GM23338 (cell line): ENCODE measurements at places on chromosomes 2 and 18.

- no peak for DNase-seq
These were observed 641.9 kb downstream of the CNTNAP5 start for GRCh38 chr2:124666976-124667375.

DNA sequence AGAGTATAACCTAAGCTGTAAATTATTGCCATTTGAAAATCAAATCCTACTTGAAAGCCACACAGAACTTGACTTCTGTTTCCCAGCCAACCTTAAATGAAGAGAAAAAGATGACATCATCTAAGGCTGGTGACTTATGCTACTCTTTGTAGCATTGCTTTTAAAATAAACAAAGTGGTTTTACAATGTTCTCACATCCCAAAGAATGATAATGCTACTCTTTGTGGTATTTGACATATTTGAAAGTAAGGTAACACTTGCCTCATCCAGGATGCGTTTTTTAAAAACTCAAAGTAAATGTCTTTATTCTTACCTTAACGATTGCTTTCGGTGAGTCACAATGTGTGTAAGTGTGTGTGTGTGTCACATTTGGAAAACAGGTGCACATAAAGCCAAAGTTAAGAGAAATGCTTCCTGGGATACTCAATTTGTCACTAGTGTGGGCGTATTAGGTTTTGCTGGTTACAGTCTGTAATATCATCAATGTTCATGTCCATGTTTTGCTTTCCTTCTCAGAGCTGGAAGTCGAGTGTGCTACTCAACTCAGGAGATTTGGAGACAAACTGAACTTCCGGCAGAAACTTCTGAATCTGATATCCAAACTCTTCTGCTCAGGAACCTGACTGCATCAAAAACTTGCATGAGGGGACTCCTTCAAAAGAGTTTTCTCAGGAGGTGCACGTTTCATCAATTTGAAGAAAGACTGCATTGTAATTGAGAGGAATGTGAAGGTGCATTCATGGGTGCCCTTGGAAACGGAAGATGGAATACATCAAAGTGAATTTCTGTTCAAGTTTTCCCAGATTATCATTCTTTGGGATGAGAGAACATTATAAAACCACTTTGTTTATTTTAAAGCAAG lies 2.6 kb downstream of the PMAIP1 start:
- DNase-seq: no peak

DNA sequence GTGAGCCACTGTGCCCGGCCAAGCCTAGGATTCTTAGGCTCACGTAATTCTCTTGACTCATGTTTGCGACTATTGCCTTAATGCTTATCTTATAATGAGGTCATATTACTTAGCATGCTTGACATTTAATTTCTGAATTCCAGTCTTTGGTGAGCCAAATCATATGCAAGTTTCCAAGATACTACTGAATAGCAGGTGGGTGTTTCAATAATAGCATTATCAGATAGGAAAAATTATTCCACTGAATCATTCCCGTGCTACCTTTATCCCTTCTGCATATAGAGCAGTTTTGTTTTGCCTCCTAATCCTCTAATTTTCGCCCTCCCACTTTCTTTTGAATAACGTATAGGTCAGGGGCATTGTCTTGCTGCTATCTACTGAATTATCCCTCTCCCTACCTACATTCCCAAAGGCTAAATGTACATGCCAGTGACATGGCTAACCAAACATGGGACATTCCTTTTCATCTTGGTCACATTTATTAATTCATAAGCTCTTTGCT lies 4.9 kb downstream of the DAW1 start:
- no peak for DNase-seq

DNA sequence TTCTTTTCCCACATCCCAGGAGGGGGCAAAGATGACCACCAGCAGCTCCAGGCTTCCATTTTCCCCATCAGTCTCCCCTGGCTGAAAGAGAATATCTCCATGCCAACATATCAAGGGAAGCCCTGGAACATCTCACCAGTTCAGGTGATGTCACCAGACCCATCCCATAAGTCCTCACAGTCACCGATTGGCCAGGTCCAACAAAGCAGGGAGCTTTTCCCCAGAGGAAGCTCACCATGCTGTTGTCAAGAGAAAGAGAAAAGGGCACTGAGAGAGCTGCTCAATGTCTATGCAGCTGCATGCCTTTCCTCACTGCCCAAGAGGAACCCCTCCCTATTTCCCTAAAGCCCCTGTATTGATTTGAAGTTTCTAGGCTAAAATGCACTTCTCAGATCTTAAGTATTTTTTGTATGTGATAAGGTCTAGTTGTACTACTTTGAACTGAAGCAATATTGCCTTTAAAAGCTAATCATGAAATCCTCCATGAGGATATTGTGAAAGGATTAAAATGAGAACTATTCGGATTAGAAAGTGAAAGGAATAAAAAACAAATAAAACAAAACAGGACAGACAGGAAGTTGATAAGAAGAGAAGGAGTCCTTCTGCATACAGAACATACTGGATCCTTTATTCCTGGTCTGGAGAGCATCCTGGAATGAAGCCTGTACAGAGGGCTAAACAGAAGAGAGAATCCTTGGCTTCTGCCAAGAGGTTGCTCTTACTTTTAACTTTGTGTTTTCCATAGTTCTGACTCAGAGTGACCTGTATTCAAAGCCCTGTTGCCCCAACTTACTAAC lies 45.2 kb upstream of the CTIF start:
- no peak for DNase-seq

- no peak for DNase-seq
These were observed 24.3 kb upstream of the KCNF1 start for GRCh38 chr2:10887476-10887875.

DNA sequence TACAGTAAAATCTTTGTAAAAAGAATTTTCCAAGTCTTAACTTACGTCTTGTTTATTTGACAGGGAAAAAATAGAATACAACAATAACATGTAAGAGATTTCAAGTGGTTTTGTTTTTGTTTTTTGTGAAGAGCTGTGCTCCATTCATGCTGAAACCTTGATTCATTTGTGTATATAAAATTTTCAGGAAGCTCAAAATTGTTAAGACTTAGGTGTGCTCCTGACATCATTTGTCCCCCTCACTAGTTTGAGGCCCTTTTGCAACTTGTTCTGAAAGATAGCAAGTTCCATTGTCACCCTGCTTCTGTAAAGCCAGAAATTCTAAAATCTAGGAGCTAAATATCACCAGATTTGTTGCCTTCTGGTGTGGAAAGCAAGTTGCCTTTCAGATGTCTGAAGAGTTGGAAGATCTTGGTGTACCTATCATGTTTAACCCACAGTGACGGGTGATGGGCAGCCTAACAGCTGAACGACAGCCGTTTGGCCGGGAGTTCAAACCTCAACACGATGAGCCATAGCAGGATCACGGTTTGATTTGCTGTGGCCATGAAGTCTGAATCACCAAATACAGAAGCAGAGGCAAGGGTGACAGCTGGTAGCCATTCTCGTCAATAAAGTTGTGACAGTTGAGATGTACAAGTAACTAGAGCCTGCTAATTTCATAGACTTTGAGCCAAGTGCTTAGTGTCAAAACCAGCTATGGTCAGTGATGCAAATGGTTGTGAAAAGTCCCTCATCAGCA lies 205.5 kb upstream of the SP5 start:
- no peak for DNase-seq

- no peak for DNase-seq
These were observed 103.3 kb downstream of the AOX1 start for GRCh38 chr2:200689115-200689514.

GRCh38 chr2:143279672-143280071 lies 150.5 kb downstream of the ARHGAP15 start:
- no peak for DNase-seq

DNA sequence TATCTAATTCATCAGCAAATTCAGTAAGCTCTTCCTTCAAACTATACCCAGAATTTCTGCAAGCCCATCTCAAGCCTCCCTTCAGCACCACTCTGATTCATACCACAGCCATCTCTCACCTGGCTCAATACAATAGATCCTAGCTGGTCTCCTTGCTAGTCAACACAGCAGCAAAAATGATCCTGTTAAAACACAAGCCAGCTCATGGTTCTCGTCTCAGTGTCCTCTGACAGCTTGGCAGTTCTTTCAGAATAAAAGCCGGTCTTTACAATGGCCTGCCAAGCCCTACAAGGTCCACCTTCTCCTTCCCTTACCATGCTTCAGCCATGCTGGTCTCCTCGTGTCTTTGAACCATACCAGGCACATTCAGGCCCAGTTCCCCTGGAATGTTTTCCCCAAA lies 296.9 kb upstream of the RND3 start:
- DNase-seq: no peak

- no peak for DNase-seq
These were observed 248.9 kb downstream of the DCC start for GRCh38 chr18:52588931-52589330.

- DNase-seq: no peak
These were observed 125.6 kb upstream of the TACR1 start for GRCh38 chr2:75324861-75325284.

GRCh38 chr2:138219961-138220360 lies 255.7 kb downstream of the HNMT start:
- no peak for DNase-seq

- DNase-seq: no peak
These were observed 237.5 kb downstream of the ACTR3 start for GRCh38 chr2:114127372-114127771.

GRCh38 chr2:175004980-175005732 lies at the start of gene CHN1:
Gene CHN1 (minus strand): TSS chr2:175005381. CDS start chr2:175004912, 469 bp downstream.
- peak; percentile 90 for DNase-seq

GRCh38 chr2:159942146-159942545 lies 120.3 kb downstream of the PLA2R1 start:
- DNase-seq: no peak

- DNase-seq: peak; percentile 32
These were observed 72.5 kb downstream of the DGKD start for GRCh38 chr2:233426619-233427342.

GRCh38 chr2:45918463-45919159 lies 267.1 kb downstream of the PRKCE start:
- no peak for DNase-seq

GRCh38 chr2:8247905-8248622 lies 433.8 kb upstream of the ID2 start:
- no peak for DNase-seq

DNA sequence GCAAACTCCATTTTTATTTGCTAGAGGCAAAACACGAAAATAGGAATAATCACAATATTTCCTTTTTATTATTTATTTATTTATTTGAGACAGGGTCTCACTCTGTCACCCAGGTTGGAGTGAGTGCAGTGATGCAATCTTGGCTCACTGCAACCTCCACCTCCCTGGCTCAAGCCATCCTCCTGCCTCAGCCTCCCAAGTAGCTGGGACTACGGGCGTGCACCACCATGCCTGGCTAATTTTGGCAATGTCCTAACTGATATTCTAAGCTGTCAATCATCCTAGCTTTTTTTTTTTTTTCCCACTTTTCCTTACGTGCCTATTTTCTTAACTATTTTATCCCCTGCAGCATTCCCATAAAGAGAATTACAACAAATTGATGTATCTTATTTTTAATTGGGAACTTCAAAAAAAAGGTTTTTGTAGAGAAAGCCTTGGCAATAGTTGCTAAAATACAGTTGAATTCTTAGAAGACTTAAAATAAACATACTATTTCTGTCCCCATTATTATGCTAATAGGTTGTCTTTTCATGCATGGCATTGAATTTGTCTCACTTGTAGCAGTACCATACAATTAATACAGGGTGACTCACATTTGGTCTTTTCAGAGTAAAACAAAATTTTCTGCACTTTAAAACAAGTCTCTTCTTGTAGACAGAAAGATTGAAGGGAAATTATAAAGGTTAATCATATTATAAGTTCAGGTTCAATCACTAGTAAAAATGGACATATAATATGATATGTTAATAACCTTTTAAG lies 153.5 kb downstream of the SLC39A10 start:
- no peak for DNase-seq

GRCh38 chr2:144279165-144279564 lies 240.8 kb downstream of the ZEB2 start:
- DNase-seq: peak; percentile 25

GRCh38 chr2:173858291-173858731 lies 106.9 kb downstream of the SP3 start:
- no peak for DNase-seq
